8988T (cell line): ENCODE measurements at places on chromosomes 11 and 22.

DNA sequence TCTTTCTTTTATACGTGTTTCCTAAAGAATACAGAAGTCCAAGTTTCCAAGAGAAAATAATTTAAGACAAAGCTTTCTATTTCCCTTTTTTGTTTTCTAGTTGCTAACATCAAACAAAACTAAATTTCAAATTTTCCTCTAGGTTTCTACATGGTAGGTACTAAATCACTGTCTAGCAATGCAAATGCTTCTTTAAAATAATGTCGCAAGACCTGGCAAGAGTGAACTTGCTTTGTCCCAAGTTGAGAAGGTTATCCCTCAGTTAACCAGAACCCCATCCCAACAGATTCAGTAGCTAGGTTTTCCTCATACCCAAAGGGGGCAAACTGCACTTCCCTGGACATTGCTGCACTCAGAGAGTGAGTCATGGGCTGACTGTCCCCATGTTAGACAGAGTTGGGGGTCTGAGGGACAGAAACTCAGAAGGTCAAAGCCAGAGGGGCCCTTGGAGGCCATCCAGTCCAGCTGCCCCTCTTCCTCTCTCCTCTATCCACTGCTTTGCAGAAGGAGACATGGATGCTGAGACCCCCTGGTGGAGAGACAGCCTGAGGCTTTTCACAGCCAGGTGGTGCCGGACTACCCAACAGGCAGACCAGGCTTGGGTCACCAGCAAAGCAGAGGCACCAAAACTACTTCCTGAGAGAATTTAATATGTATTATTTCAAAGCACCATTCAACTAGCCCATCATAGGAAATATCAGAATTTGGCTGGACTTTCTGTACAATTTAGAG, 23.1 kb downstream of the OR2AT4 start:
- DNase-seq: peak; percentile 18

DNA sequence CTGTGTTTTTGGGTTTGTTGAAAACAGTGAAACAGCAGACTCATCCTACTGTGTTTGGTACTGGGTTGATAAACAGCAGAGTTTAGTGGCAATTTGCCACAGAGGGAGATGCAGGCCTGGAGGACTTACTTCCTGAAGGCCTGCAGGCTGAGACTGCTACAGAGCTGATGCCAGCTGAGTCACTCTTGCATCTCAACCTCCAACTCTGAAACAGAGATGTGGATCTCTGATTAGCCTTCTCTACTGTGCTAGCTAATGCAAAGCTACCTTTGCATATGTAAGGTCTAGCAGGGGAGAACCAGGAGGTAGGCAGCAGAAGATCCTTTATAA, 14.3 kb downstream of the ATP5MG start:
- DNase-seq: peak; percentile 32

DNA sequence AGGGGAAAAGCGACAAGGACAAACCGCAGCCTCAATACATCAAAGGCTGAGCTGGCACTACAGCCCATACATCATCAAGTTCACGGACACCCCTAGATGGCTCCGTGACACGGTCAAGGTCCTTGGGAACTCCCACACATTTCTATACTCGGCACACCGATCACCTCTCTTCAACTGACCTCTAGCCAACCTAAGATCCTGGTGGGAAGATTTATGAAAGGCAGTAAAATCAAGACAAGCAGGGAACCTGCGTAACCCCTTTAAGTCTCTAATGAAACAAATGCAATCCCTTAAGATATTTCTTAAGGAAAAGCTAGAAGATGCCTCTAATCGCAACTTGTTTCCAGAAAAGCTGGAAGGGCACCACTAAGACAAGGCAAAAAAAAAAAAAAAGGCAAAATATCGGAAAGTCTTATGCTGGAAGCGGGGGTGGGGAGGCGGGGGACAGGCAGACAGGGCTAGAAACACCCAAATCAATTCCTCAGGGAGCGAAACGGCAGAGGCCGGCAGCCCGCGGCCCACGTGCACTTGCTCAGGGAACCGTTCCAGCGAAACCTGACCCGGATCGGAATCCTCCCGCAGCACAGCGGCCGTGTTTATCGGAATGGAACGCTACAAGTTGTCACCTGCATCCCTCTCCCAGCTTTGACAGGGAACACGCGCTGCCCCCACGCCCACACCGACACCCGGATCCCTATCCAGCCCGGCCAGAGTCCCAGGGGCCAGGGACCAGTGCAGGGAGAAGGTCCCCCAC, 1.4 kb downstream of the ARHGAP20 start:
- DNase-seq: no peak

DNA sequence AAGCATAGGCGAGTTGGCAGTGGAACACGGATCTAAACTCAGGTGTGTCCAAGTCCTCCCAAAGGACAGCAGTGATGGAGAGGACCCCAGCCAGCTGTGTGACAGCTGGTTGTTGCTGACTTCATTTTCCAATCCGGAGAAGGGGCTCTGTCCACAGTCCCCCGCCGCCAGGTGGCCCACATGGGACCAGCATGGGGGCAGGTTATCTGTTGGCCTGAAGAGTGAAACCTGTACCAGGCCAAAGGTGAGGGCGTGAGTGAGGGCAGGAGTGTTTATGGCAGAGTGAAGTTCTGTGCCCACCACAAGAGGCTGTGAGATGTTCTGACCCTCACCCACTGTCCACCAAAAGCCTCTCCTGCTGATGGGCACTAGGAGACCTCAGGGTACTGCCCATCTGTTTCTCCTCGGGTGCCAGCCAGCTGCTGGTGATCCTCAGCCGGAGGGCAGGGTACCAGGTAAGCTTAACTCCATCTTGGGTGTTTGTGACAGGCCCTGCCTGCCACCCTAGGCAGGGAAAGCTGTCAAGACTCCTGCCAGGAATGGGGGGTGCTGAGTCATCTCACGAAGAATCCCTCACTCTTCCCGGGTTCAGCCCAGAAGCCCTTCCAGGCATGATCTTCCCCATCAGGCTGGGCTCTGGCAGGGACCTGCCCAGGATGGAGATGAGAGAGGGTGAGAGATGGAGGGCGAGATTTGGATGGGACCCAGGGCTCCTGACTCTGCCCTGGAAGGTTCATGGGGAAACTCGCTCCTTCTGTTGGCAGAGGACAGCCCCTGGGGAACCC, 15.5 kb upstream of the TAB1 start:
- DNase-seq: no peak

GRCh38 chr22:22156716-22157347, 87.8 kb upstream of the VPREB1 start:
- peak; percentile 20 for DNase-seq

DNA sequence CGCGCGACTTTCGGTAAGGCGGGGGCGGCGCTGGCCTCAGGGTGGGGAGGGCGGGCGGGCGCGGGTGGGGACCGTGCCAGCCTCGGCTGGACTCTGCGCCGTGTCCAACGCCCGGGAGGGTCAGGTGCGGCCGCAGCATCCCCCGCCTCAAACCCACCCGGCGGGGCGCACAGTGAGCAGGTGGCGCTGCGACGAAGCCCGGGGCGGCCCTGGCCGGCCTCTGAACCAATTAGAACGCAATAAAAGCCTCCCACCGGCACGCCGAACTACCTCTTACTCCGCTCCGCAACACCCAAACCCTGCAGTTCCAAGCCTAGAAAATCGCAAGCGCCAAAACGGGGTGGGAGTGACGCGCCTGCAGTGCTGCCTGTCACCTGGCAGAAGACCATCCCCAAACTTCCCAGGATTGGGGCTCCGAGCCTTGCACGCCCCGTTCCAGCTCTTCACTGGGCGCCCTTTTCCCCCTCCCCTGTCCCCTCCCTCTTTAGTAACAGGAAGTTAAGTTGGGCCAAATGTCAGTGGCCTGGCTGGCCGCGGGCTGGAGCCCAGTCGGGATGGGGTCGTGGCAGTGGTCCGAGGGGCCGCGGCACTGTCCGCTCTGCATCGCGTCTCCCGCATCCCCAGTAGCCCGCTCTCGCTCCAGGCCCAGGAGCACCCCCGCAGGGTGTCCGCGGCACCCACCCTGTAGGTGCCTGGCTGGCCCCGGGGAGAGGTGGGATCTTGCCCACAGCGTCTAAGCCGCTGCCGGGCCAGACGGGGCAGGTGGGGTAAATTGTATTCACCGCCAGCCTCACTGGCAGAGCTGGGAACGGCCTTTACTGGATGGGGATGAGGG, 541 bp downstream of the MICAL2 start:
- DNase-seq: no peak

GRCh38 chr11:66012371-66012945, 650 bp downstream of the CST6 start:
- DNase-seq: peak; percentile 71

GRCh38 chr11:10923882-10924281, 66.0 kb upstream of the ZBED5 start:
- DNase-seq: no peak

DNA sequence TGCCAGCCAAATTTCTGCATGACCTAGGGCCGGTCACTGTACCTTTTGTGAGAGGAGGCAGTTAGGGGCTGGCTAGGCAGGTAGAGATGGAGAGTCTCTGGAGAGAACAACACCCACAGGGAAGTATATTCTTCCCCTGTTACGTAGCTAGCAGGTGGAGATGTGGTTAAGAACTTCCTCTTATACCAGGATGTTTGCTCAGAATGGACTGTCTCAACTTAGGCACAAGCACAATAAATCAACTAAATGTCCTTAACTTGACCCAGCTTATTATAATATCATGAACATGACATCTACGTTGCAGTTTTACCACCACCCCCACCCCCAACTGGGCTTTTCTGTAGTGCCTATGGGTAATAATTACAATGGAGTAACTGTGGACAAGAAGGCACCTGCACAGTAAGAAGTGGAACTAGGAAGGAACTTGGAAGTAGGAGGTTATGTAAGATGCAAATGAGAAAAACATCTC, 60.7 kb upstream of the MPEG1 start:
- no peak for DNase-seq

DNA sequence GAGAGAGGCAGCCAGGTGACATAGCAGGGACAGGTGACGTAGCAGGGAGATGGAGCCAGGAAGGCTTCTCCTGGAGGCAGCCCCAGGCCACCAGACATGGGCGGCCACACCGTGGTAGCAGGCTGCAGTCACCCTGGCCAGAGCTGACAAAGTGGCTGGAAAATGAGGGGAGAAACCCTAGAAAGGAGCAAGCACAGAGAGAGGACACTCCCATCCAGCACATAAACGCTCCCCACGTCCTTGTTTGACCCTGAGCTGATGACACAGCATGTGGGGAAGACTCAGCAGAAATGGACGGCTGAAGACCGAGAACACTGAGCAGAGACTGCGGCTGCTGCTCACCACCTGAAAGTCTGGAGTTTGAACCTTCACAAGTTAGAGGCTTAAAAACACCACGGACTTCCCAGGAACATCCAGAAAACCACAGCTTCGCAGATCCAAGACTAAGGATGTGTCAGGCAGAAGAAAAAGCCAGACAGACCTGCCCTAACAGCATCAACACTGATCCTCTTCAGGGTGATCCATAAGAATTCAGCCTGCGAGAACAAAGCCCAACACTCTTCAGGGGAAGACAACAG, 28.7 kb downstream of the DRD4 start:
- DNase-seq: no peak

DNA sequence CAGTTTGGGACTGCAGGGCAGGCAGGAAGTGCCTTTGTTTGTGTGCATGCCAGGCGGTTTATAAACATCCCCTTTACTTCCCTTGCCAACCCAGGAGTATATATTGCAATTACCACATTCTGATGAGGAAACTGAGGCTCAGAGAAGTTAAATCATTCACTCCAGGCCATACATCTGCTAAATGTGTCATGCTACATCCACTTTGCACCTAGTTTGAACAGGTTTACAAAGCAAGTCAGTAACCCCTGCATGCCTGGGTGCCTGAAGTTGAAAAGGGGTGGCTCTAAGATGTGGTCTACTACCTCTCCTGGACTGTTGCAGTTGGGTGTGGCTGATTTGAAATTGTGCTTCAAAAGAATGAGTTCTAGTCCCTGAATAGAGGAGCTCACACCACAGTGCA, 23.6 kb downstream of the FLI1 start:
- no peak for DNase-seq

- DNase-seq: no peak
These were observed 34.2 kb upstream of the CSNK2A3 start for GRCh38 chr11:11387207-11387606.

GRCh38 chr11:44766972-44767278, 40.2 kb downstream of the TSPAN18 start:
- DNase-seq: no peak

- no peak for DNase-seq
These were observed 8.8 kb downstream of the SCGB2A1 start for GRCh38 chr11:62217191-62217748.

DNA sequence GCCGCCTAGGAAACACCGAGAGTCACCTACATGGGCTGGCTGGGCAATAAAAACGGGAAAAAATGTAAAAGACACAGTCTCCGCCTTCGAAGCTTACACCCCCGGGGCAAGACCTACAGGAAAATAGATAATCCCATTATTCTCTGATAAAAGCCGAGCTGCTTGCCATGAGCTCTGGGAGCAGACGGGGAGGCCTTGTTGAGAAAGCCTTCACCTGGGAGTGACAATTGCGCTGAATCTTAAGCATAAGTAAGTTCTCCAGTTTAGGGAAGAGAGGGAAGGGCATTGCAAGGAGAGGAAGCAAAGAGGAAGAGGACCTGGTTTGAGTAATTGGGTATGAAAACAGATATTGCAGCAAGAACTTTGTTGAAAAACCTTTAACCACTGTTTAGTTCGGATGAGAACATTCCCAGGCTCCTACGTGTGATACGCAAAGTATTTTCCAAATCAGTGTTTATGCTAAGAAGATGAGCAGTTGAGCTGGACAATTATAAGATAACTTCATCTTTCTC, 813 bp upstream of the BTBD10 start:
- DNase-seq: no peak

- no peak for DNase-seq
These were observed 63.4 kb downstream of the FLI1 start for GRCh38 chr11:128757235-128757711.

- no peak for DNase-seq
These were observed 36.2 kb upstream of the CSNK2A3 start for GRCh38 chr11:11389238-11389637.

DNA sequence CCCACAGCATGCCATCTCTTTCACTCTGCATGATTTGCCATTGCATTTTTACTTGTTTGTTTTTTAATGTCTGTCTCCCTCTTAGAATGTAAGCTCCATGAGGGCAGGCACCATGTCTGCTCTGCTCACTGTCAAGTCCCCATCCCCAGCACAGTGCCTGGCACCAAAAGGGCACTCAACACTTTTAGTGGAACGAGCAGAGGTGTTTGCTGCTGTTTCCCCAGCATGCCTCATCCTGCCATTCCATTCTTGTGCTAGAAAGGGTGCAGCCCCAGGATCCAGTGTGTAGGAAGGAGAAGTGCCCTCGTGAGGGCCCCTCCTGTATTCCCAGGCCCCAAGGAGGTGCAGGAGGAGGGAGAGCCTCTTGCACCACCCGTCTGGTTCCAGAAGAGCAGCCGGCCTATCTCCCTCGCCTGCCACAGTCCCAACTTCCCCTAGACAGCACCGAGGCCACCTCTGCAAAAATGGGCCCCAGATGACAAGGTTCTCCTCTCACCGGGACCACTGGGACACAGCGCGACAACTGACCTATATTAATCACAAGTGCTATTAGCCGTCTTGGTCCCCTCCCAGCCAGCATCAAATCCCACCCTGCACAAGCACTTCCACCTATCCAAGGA, 33.3 kb upstream of the CACNG2 start:
- no peak for DNase-seq

GRCh38 chr11:133801356-133801755, 44.0 kb downstream of the SPATA19 start:
- no peak for DNase-seq
